ENCODE measurements at places on chromosomes 16 and 17.

GRCh38 chr17:58317421-58318064 is 11.1 kb downstream of the TSPOAP1 start:
- DNase-seq: no peak

DNA sequence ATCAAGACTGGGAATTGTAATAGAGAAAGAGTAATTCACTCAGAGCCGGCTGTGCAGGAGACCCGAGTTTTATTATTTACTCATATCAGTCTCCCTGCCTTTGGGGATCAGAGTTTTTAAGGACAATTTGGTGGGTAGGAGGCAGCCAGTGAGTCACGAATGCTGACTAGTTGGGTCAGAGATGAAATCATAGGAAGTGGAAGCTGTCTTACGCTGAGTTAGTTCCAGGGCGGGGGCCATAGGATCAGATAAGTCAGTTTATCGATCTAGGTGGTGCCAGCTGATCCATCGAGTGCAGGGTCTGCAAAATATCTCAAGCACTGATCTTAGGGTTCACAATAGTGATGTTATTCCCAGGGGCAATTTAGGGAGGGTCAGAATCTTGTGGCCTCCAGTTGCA is 20.2 kb upstream of the GUCY2D start:
- DNase-seq: no peak

- no peak for DNase-seq
These were observed at the start of gene CLDN7 for GRCh38 chr17:7262192-7262934. CLDN7 (minus strand) TSS chr17:7262478; CDS start chr17:7262043, 435 bp downstream.

- no peak for DNase-seq
These were observed 77.6 kb upstream of the CDC42EP4 start for GRCh38 chr17:73389411-73389810.

DNA sequence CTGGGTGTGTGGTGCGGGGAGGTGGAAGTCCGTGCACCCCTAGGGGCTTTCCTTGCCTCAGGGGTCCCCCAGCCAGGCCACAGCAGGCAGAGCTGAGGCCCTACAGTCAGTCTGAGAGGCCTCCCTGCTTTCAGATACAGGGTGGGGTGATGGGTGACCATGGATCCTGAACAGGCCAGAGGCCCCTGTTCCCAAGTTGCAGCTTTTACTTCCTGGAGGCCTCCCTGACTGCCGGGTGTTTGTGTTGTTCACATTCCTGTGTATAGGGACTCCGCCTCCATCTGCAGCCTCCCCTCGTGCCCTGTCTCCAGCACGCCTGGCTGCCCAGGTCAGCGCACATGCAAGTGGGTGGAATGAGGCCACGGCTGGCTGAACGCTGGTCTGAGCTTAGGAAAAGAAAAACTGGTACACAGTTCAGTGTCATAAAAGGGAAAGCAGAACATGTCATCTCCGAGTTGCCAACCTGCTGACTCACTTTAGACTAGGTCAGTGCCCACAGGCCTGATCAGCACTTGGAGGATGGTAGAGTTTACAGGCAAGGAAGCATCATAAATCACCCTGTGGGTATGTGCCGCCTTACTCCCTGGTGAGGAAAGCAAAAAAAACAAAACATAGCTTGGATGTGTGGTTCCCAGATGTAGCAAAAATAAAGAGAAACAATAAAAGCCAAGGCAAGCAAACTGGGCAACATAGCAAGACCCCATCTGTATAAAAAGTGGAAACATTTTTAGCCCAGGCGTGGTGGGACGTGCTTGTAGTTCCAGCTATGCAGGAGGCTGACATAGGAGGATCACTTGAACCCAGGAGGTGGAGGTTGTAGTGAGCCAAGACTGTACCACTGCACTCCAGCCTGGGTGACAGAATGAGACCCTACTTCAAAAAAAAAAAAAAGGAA is 6.2 kb upstream of the SLC7A6 start:
- no peak for DNase-seq

GRCh38 chr17:17794382-17794781 is 42.4 kb downstream of the SREBF1 start:
- no peak for DNase-seq

- DNase-seq: no peak
These were observed 521 bp downstream of the ATMIN start for GRCh38 chr16:81035975-81036750.

DNA sequence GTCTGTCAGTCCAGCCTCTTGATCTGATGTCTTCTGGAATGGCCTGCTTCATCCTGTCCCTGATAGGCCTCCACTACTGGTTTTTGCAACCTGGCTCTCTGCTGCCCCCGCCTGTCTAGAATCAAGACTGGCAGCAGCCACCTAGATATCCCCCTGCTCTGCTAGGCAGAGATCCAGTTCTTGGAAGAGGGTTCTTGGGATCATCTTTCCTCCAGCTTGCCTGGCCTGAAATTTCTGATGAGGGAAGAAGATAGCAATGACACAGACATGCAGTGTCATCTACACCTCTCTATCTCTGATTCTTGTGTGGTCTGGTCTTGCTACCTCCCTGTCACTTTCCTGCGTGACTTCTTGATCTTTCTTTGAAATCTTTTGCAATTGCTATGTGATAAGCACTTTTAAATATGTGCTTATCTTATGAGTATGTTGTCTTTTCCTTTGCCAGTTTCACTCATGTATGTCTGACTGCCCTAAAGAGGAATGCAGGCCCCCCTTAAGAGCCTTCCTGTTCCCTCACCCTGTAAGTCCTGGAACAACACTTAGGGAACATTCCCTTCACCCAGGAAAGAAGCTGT is 20.3 kb upstream of the NFATC3 start:
- no peak for DNase-seq

DNA sequence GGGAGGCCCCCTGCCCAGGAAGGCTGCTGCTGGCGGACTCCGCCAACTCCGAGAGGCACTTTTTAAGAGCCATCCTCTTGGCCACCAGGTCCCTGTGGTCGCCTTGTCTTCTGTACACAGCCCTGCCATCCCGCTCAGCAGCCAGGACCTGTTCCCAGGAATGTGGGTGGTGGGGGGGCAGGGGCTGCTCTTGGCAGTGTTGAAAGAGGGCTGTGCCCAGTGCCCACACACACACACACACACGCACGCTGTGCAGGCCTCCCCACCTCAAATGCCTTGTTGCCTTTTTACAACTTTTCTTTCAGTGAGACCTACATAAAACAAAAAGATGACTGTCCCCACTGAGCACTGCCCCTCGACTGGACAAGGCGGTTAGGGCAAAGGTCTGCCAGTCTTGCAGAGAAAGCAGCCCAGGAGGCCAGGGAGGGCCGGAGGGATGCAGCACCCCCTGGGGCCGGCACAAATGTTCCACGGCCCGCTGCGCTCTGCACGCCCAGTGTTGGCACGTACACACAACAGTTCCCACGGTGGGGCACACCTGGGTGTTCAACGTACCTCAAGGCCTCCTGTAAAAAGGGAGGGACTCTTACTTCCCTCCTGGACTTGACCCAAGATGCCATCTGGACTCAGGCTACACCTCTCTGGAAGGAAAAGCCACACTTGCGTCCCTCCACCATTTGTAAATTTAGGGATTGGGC is 18.5 kb upstream of the PITPNA start:
- DNase-seq: no peak
